NCI-H2171 (cell line): ENCODE measurements at places on chromosomes 13 and 19.

GRCh38 chr19:5354403-5354802 lies 13.8 kb upstream of the PTPRS start:
- DNase-seq: no peak

- peak; percentile 86 for DNase-seq
These were observed 31.2 kb upstream of the CACNA1A start for GRCh38 chr19:13537454-13537853.

DNA sequence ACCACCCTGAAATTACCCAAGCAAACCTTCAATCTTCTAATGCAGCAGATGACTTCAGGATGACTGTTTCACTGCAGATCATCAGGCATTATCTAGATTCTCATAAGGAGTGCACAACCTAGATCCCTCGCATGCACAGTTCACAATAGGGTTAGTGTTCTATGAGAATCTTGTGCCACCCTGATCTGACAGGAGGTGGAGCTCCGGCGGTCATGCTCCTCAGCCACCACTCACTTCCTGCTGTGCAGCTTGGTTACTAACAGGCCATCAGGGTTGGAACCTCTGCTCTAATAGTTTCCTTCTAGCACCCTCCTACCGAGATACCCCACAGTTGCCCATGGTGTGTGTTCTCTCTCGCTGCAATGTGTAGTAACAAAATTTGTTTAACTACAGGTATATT lies 442.8 kb downstream of the FGF14 start:
- DNase-seq: no peak

GRCh38 chr13:112928020-112928971 lies 40.7 kb upstream of the MCF2L start:
- DNase-seq: no peak

DNA sequence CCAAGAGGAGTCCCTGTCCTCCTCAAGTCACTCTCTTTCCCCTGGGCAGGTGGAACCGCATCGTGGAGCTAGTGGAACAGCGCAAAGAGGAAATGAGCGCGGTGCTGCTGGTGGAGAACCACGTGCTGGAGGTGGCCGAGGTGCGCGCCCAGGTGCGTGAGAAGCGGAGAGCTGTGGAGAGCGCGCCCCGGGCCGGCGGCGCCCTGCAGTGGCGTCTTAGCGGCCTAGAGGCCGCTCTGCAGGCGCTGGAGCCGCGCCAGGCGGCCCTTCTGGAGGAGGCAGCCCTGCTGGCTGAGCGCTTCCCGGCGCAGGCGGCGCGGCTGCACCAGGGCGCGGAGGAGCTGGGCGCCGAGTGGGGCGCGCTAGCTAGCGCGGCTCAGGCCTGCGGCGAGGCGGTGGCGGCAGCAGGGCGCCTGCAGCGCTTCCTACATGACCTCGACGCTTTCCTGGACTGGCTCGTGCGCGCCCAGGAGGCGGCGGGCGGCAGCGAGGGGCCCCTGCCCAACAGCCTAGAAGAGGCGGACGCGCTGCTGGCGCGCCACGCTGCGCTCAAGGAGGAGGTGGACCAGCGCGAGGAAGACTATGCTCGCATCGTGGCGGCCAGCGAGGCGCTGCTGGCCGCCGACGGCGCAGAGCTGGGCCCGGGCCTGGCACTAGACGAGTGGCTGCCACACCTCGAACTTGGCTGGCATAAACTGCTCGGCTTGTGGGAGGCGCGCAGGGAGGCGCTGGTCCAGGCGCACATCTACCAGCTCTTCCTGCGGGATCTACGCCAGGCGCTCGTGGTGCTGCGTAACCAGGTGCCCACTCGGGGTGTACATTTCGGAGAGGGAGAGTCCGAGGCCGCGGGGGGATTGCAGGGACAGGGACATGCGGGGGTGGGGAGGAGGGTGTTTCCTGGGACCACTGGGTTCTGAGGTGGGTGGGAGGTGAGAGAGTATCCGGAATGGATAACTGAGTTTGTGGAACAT lies 52.8 kb downstream of the SPTBN4 start:
- DNase-seq: no peak

GRCh38 chr19:43594081-43594697 lies 1.7 kb downstream of the IRGQ start:
- no peak for DNase-seq

- no peak for DNase-seq
These were observed 25.5 kb upstream of the DGKH start for GRCh38 chr13:42022796-42023493.

GRCh38 chr13:39485314-39485700 lies 117.7 kb downstream of the LHFPL6 start:
- no peak for DNase-seq

GRCh38 chr13:105319875-105320274 lies 1215.6 kb downstream of the EFNB2 start:
- DNase-seq: no peak

DNA sequence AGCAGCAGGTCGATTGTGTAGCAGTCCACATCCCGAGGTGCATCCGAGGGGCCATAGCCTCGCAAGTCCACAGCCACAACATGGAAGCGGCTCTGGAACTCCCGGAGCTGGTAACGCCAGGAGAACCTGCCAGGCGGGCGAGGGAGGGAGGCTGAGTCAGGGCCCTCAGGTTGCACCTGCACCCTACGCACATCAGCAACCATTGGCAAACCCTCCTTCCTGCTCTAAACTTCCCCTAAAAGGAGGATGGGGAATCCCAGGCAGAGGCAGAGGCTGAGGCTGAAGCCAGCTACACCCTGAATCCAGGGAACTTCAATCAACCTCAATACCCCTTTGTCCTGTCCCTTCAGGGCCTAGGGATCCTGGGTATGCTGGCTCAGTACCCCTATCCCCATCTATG lies 977 bp downstream of the EPHX3 start:
- no peak for DNase-seq

DNA sequence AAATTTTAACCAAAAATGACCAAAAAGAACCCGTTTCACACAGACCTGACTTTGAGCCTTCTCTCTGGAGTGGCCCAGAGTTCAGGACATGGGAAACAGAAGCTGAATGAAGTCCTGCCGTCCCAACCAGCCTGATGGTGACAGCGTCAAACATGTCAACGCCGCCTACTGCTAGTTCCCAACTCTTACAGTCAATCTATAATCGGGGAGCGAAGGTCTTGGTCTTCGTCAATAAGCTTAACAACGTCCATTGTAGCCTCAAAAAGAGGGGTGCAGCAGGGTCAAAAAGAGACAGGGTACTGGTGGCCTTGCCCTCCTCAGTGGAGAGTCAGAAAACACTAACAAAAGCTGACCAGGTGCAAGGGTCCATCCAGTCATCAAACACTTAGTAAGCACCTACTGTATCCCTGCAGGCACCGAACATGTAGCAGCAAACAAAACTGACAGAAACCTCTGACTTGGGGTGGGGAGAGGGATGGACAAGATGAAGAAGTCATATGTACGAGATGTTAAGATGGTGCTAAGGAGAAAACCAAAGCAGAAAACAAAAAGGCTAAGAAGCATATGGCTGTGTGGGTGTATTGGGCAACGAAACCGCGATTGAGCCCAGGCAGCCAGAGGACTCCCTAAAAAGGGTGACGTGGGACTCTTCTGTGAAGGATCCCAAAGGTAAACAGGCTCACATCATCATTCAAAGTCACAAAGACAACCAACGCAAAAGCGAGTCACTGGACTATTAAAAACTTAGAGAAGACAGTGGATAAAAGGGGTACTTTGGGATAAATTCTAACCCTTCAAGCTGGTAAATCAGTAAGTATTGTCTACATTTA lies 12.0 kb downstream of the MLLT1 start:
- no peak for DNase-seq
